ENCODE measurements at places on chromosomes 5 and 9.

GRCh38 chr9:114411452-114411851, 23.7 kb upstream of the AKNA start:
- no peak for DNase-seq

DNA sequence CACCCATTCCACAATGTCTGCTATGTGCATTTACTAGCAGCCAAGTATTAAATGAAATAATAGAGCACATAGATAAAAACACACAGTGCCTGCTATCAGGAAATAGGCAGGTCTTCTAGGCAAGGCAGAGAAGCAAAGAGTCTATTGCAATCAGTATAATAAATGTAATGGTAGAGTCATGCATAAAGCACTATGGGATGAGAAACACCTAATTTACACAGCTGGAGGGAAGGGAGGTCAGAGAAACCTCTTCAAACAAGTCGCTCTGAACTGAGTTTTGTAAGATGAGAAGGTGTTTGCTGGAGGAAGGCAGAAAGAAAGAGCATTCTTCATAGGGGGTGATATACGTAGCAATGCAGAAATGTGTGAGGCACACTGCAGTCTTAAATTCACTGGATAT, 341.0 kb upstream of the DMAC1 start:
- no peak for DNase-seq

DNA sequence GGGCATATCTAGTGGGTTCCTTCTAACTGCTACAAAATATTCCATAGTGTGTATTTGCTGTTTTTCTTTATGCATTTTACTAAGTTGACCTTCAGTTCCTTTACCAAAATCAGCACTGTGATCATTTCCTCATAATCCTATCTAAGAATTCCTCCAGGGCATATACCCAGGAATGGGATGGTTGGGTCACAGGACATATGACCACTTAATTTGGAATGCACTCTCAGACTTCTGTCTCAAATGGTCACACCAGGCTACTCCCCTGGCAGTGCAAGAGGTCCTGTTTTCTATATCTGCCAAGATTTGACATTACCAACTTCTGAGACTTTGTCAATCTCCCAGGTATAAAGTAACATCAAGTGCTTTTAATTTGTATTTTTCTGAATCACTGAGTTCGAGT, 63.9 kb downstream of the ADAMTS12 start:
- DNase-seq, result no peak

DNA sequence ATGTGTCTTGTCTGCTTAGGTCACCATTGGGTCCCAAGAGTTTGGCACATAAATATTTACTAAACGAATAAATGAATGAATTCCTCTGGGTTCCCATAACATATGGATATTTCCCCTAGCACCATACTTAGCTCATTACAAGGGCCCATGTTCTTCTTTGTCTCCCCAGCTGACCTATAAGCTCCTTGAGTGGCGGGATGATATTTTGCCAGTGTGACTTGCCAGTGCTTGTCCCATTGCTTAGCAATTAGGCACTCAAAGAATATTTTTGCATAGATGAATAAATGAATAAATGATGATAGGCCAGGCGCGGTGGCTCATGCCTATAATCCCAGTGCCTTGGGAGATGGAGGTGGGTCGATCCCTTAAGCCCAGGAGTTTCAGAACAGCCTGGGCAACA, 16.9 kb upstream of the CTNNA1 start:
- DNase-seq, result no peak

GRCh38 chr5:111461255-111461671, 51.1 kb downstream of the STARD4 start:
- DNase-seq, result peak; percentile 73

GRCh38 chr5:125112196-125112595, 365.8 kb upstream of the ZNF608 start:
- no peak for DNase-seq

All from G401 (cell line).